ENCODE measurements at places on chromosomes 6 and 20. TPM values are rescaled to one million over a fixed set of nuclear protein-coding genes. Genes with fewer than 3 reads are reported as not detected.

ARFGEF3 gene
- 0.62 TPM for total RNA-seq

EEF1A2 gene
- 224 TPM for total RNA-seq

TAAR9 gene
- not detected for total RNA-seq

DDO gene
- total RNA-seq: 0.89 TPM

C20orf202 gene
- 0.05 TPM for total RNA-seq

CYP21A2 gene
- total RNA-seq: not detected

SYTL3 gene
- 0.52 TPM for total RNA-seq

ISM1 gene
- total RNA-seq: not detected

All from NCI-H460 (cell line).